ENCODE measurements at places on chromosomes 7 and 10. TPM values are rescaled to one million over a fixed set of nuclear protein-coding genes. Genes with fewer than 3 reads are reported as not detected.

Gene OGDHL
- total RNA-seq = under 0.01 TPM

Gene NEUROD6
- not detected for total RNA-seq

Gene TMEM120A
- total RNA-seq = 19.3 TPM

Gene ACTL6B
- not detected for total RNA-seq

Gene PARG
- total RNA-seq = 18.6 TPM

Gene GHRHR
- not detected for total RNA-seq

Gene SPDYE1
- not detected for total RNA-seq

GRCh38 chr10:81865581-81865980 is 9.4 kb upstream of the NRG3 start:
- H3K27me3 ChIP-seq = no peaks in the 10 kb centered on the region
- DNase-seq = no peak
- no peak overlapping the region for H3K4me3 ChIP-seq

DNA sequence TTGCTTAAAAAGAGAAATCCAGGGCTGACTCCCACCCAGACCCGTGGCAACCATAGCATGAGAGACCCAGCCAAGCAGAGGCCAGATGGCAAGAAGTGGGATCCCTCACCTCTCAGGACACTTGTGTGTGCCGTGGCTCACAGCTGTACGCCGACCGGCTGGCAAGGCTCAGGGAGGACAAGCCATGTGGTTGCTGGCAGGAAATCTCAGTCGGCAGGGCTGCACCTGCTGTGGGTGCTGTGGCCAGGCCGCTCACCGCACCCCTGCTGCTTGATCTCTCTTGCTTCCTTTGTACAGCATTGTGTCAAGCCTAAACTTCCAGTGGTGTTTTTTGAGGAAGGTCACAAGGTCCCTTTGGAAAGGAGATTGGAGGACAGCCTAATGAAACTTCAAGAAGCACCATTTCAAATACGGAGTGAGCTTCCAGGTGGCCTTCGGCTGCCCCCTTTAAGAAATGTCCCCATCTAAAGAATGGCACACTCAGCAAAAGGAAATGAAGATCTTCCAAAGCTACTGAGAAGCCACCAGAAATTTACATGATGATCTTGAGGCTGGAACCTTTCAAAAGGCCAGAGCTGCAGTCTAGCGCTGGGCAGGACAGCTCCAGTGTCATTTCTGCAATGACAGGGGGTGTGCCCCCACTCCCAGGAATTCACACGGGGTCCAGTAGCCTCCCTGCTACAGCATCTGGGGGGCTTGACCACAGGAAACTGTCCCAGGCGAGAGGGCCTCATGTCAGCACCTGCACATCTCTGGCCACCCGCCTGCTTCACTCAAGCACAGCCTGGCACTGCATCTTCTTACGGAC is 409.0 kb upstream of the MGMT start:
- H3K36me3 ChIP-seq = no peaks in the 10 kb centered on the region
- no peak for DNase-seq
- no peak overlapping the region for H3K27ac ChIP-seq
- H3K4me3 ChIP-seq = no peak overlapping the region
- H3K4me1 ChIP-seq = no peaks in the 10 kb centered on the region

GRCh38 chr7:107946881-107947280 is 55.9 kb downstream of the DLD start:
- no peak overlapping the region for H3K27ac ChIP-seq
- DNase-seq = no peak
- H3K27me3 ChIP-seq = no peaks in the 10 kb centered on the region
- H3K36me3 ChIP-seq = peaks cover 4% of the 10 kb centered on the region
- H3K4me3 ChIP-seq = no peak overlapping the region
- peaks cover 14% of the 10 kb centered on the region for H3K4me1 ChIP-seq

- H3K36me3 ChIP-seq = no peaks in the 10 kb centered on the region
- peak overlapping the region; percentile 56 for H3K27ac ChIP-seq
- H3K27me3 ChIP-seq = peaks cover 9% of the 10 kb centered on the region
- H3K4me3 ChIP-seq = peak overlapping the region; percentile 50
Observed at GRCh38 chr10:21509341-21510240, 15.9 kb downstream of the SKIDA1 start.

- no peaks in the 10 kb centered on the region for H3K36me3 ChIP-seq
- H3K27ac ChIP-seq = peak overlapping the region; percentile 71
- H3K4me1 ChIP-seq = no peaks in the 10 kb centered on the region
- H3K27me3 ChIP-seq = no peaks in the 10 kb centered on the region
- no peak for DNase-seq
Observed at GRCh38 chr10:4279655-4280054, 494.6 kb upstream of the KLF6 start.

DNA sequence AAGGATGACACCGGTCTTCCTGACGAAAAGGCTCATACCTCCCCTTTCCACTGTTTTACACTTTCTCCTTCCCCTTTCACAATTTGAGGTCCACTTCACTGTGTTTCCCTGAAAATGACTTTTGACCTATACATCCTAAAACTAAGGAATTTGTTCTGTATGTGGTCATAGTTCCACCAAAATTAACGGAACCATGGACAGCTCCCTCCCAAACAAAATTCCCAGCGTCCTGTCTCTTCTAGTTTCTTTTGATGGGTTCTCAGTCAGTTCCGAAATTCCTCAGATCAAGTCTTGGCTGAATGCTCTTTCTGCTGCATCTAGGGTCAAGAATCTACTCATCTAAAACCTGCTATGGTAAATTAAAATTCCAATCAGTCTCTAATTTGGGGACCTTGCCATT is 1191.9 kb downstream of the CNTNAP2 start:
- no peaks in the 10 kb centered on the region for H3K27me3 ChIP-seq
- H3K27ac ChIP-seq = no peak overlapping the region
- H3K4me3 ChIP-seq = no peak overlapping the region

DNA sequence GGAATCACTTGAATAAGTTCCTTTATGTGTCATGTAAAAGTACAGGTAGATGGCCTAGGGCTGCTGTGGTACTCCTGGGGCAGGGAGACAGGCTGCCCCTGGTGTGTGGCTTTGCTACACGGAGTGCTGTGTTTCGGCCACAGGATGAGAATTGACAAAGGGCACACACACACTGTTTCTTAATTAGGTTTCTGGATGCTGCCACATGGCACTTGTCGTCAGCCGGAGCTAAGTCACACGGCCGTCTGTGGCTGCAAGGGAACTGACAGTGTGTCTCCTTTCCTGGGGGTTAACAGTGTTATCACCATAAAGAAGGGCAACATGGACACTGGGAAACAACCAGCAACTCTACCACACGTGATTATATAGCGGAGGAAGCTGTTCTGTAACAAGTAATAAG is 55.7 kb upstream of the CREB5 start:
- H3K4me3 ChIP-seq = no peak overlapping the region
- H3K36me3 ChIP-seq = no peaks in the 10 kb centered on the region
- H3K27me3 ChIP-seq = no peaks in the 10 kb centered on the region
- H3K4me1 ChIP-seq = peaks cover 23% of the 10 kb centered on the region

DNA sequence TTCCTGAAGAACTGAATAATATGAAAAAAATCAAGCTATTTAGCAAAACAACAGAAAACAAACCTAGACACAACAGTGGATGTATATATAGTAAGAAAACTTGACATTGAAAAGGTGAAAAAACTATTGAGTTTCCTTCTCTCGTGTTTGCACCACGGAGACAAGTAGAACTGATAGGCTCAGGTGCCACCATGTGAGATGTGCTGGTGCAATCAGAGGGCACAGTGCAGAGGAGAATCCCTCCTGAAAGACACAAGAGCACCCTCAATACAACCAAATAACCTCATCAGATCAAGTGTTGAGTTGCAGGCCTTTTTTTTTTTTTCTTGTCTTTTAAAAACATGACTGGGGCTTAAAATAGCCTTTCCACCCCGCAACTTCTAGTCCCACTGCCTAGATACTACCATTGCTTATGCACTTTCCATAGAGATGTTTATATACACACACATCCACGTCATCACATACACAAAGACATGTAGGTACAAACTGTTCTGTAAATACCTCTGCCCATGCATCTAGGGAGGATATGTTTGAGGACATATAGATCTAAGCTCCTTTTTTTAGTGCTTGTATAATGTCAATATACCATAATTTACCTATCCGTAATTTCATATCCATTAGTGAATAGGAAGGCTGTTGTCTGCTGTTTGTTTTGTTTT is 54.1 kb downstream of the UBE2H start:
- no peak overlapping the region for H3K4me3 ChIP-seq
- H3K27ac ChIP-seq = no peak overlapping the region
- H3K36me3 ChIP-seq = no peaks in the 10 kb centered on the region
- peaks cover 28% of the 10 kb centered on the region for H3K4me1 ChIP-seq

- no peaks in the 10 kb centered on the region for H3K36me3 ChIP-seq
- no peaks in the 10 kb centered on the region for H3K4me1 ChIP-seq
- no peak overlapping the region for H3K4me3 ChIP-seq
Observed at GRCh38 chr10:61091531-61091930, 147.5 kb upstream of the RHOBTB1 start.

GRCh38 chr10:49734676-49735075 is 27.4 kb downstream of the OGDHL start:
- H3K27me3 ChIP-seq = no peaks in the 10 kb centered on the region
- no peak for DNase-seq
- no peaks in the 10 kb centered on the region for H3K36me3 ChIP-seq
- H3K27ac ChIP-seq = no peak overlapping the region

GRCh38 chr7:91267171-91267955 is 3.1 kb downstream of the FZD1 start:
- H3K4me3 ChIP-seq = peak overlapping the region; percentile 73
- no peaks in the 10 kb centered on the region for H3K36me3 ChIP-seq
- H3K27me3 ChIP-seq = no peaks in the 10 kb centered on the region
- no peak for DNase-seq
- H3K27ac ChIP-seq = no peak overlapping the region
- H3K4me1 ChIP-seq = peaks cover 52% of the 10 kb centered on the region

DNA sequence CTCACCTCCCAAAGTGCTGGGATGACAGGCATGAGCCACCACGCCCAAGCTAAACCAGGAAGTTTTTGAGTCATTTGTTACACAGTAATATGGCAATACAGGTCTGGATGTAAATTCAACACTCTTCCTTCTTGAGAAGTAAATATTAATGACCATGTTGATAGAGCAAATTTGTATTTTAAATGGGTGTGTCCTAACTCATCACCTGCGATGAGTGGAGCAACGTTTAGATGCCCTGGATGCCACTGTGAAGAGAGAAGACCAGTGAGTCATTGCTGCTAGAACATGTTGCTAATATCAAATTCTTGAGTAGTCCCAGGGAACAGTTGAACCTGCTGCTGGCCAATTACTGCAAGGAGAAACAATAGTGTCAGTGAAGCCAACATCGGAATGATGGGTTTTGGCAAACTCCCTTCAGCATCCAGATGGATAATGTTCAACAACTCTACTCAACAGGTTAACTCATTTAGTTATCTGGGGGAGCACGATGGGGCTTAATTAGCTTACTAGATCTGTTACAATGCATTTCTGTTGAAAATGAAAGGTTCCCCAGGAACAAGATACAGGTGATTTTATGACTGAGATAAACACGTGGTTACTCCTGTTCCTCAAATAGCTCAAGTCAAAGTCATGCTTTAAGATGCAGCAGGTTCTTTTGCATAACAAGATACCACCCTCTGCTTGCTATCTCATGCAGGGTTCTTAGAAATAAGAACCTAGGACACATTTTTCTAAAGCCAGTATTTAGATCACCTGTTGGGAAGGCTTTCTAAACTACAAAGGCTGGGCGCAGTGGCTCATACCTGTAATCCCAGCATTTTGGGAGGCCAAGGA is 146.8 kb downstream of the CALN1 start:
- H3K27ac ChIP-seq = no peak overlapping the region
- H3K27me3 ChIP-seq = no peaks in the 10 kb centered on the region
- H3K4me1 ChIP-seq = no peaks in the 10 kb centered on the region
- H3K36me3 ChIP-seq = no peaks in the 10 kb centered on the region
- no peak overlapping the region for H3K4me3 ChIP-seq
- no peak for DNase-seq

GRCh38 chr10:11527691-11528255 is 83.7 kb downstream of the USP6NL start:
- H3K27me3 ChIP-seq = no peaks in the 10 kb centered on the region
- H3K4me1 ChIP-seq = no peaks in the 10 kb centered on the region
- no peak for DNase-seq
- H3K27ac ChIP-seq = no peak overlapping the region
- H3K4me3 ChIP-seq = no peak overlapping the region

DNA sequence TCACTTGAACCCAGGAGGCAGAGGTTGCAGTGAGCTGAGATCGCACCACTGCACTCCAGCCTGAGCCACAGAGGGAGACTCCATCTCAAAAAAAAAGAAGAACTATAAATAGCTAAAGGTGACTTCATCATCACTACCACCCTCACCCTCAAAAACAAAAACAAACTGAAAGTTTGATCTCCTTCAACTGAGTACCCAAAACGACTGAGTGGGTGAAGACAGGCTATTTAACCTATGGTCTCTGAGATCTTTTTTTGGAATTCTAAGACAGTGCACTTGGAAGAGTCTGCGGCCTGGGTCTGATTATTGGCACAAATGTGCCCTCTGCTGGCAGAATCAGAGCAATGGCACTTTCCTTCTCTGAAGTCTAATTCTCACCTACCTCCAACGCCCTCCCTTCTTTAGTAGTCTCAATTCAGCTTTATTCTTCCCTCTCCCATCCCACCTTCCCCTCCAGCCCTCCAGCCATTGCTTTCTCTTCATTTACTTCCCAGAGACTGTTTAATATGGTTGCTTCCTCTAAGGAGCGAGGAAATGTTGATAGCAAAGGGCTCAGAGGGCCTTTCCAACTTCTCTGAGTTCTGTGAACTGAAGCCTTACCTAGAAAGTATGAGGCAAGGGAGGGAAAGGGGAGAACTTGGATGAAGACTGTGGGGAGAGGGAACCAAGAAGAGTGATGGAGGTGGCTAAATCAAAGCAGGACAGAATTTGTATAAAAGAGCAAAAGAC is 2.9 kb upstream of the MYOZ1 start:
- H3K4me3 ChIP-seq = no peak overlapping the region
- no peaks in the 10 kb centered on the region for H3K36me3 ChIP-seq
- no peak overlapping the region for H3K27ac ChIP-seq
- H3K4me1 ChIP-seq = peaks cover 12% of the 10 kb centered on the region

DNA sequence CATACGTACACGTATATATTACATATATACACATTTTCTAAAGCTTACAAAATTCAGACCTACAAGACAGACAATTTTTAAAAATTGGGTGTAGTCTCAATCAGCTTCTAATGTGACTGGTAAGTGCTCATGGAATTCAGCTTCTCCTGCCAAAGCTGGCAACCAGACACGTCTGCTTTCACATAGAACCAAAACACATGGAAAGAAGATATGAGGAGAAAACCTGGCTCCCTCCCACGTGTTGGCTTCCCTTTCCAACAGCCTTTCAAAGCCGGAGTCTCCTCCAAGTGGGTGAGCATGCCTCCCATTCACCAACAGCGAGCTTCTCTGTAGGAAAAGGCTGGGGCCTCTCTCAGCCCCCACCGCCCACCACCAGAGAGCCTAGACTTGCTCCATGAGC is 33.4 kb downstream of the CDCA7L start:
- no peak overlapping the region for H3K27ac ChIP-seq
- H3K4me1 ChIP-seq = no peaks in the 10 kb centered on the region
